ENCODE measurements at places on chromosomes 3 and 15. TPM values are rescaled to one million over a fixed set of nuclear protein-coding genes. Genes with fewer than 3 reads are reported as not detected.

- no peak for DNase-seq
Observed at GRCh38 chr15:29087521-29088285, 181.9 kb downstream of the NSMCE3 start.

DNA sequence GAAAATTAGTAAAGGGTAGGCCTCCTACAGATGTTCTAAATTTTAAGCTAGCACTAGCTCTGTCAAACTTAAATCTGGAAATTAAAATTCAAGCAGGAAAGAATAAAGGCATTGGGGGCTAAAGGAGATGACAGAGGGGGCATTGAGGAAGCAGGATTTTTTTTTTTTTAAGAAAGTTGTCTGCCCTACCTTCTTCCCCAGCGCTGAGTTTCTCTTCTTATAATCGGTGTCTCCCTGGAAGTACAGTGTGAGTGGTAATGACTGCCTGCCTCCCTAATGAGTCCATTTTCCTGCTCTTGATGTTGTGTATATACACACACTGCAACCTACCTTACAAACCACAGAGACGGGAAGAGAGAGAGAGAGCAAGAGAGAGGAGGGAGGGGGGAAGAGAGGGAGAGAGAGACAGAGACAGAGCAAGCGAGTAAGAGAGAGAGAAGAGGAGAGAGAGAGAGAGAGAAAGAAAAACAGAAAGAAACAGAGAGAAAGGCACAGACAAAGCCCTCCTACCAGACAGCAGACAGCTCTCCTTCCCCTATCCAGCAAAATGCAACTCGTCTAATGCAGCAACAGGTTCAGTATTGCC lies 47.0 kb downstream of the ZBTB20 start:
- peak; percentile 15 for DNase-seq

TLNRD1 gene
- 11.2 TPM for total RNA-seq

DNA sequence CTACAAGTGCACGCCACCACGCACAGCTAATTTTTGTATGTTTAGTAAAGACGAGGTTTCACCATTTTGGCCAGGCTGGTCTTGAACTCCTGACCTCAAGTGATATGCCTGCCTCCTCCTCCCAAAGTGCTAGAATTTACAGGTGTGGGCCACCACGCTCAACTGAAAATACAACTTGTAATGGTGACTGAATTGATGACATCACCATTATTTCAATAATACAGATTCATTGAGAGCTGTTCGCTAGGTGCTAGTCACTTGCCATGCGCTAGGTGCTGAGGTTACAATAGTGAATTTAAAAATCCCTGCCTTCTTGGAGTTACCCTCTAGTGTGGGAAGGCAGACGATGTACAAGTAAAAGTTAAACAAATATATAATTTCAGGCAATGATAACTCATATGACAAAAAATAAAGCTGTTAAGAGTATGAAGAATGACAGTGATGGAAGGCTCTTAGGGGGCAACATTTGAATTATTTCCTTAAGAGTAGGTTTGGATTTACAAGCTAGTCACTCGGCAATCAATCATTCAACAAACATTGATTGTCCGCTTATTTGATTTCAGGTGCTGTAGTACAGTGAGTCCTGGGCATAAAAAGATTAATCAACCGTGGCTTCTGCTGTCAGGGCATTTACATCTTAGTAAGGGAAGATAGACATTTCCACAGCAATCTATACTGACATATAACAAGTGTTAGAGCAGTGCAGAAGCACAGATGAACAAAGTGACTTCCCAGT lies 9.1 kb upstream of the PPARG start:
- no peak for DNase-seq

DNA sequence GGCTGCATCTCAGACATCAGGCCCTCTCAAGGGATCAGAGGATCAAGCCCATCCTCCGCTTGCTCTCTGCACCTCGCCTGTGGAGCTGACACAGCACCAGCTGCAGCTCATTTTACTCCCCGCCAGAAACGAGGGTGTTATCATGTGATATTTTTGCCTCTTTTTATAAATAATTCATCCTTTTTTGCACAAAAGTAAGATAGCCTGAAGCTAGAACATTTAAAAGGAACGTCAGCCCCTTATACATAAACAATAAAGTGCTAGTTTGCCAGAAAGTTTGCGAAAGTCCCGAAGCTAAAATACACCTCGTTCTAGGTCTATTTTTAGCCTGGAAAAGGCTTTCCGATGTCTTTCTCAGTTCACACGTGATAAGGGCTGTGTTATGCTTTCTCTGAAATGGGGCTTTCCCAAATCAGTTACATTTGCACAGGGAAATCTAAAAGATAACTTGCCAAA lies 9.6 kb upstream of the FAM174B start:
- no peak for DNase-seq

All from activated CD4-positive, alpha-beta T cell treated with anti-CD3 and anti-CD28 coated beads for 36 hours (primary cell).